Stimulated activated CD4-positive, alpha-beta T cell treated with anti-CD3 and anti-CD28 coated beads, Interleukin-15, amount 100 ng/mL, for 1 hour (primary cell): ENCODE measurements at places on chromosomes 2 and 18.

GRCh38 chr2:37676274-37676673, 4.8 kb upstream of the CDC42EP3 start:
- DNase-seq = no peak

GRCh38 chr2:76050196-76050595, 339.5 kb upstream of the GCFC2 start:
- DNase-seq = no peak

DNA sequence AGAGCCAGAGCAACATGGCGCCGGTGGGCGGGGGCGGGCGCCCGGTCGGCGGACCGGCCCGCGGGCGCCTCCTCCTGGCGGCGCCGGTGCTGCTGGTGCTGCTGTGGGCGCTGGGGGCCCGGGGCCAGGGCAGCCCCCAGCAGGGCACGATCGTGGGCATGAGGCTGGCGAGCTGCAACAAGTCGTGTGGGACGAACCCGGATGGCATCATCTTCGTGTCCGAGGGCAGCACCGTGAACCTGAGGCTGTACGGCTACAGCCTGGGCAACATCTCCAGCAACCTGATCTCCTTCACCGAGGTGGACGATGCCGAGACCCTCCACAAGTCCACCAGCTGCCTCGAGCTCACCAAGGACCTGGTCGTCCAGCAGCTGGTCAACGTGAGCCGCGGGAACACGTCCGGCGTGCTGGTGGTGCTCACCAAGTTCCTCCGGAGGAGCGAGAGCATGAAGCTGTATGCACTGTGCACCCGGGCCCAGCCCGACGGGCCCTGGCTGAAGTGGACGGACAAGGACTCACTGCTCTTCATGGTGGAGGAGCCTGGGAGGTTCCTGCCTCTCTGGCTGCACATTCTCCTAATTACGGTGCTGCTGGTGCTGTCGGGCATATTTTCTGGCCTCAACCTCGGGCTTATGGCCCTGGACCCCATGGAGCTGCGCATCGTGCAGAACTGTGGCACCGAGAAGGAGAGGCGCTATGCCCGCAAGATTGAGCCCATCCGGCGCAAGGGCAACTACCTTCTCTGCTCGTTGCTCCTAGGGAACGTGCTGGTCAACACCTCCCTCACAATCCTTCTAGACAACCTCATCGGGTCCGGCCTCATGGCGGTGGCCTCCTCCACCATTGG, 507 bp downstream of the CNNM4 start:
- DNase-seq = peak; percentile 69

- DNase-seq = no peak
Measured at GRCh38 chr18:35810520-35810919, 162.0 kb upstream of the RMP24 start.

DNA sequence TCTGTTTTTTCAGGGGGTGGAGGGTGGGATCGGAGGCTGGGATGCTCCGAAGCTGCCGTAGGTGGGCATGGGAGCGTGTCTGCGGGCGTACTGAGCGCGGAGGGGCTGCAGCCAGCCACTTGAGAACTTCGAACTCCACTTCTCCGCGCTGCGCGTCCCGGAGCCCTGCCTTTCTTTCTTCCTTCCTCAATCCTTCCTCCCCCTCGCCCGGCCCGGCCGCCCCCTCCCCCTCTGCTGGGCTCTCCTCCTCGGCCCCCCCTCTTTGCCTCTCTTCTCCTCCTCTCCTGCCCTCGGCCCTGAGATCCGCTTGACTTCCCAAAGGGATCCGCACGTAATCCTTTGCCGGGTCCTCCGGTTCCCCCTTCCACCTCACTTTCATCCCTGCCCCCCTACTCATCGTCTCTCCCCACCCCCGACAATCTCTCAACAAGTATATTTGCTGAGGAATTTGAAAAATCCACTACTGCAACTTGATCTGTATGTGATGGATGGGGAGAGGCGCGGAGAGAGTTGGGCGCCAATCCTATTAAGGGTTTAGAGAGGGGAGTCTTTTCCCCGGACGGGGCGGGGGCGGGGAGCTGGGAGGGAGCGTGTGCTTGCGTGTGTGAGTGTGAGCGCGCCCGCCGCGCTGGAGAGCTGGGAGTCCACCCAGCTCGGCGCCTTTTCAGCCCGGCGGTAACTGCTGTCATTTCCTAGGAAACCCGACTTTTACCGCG, 1.1 kb downstream of the GLI2 start:
- DNase-seq = no peak

DNA sequence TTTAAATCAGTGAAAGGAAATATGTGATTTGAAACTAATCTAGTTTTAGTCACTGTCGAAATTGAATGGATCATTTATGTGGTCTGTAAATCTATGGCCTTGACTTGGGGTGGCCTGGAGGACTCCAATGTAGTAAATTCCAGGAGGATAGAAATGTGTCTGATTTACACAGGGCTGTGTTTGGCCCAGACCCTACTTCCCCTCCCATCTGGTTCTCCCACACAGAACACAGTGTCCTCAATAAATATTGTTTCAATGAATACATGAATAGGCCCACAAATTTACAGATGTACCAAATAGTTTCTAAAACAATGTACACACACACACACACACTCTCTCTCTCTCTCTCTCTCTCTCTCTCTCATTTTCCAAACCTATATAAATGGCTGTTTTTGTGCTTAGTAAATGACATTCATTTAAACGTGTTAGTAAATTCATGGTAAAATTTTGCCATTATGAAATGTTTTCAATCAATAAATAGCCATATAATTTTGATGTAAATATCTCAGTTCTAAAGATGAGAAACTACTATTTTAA, 1.9 kb downstream of the CCDC68 start:
- no peak for DNase-seq

DNA sequence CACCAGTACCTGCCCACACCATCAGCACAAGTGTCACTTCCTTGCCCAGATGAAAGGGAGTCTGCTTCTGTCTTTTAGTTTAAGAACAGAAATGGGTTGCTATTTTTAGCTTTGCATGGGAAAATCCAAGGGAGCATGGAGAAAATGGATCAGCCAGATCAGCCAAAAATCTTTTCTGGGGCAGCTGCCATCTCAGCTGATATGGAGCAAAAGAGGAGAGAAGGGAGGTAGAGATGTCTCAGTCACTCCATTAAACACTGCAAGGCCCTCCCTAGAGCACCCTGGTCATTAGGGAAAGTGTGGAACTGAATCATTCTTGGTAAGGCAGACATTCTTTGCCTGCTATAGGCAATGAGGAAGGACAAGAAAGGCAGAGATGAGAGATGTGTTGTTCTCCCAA, 79.9 kb downstream of the CTAGE1 start:
- DNase-seq = no peak

- DNase-seq = no peak
Measured at GRCh38 chr2:104976603-104977120, 61.2 kb upstream of the MRPS9 start.

GRCh38 chr2:61141151-61141550, 20.8 kb upstream of the C2orf74 start:
- no peak for DNase-seq

- no peak for DNase-seq
Measured at GRCh38 chr2:31053929-31054782, 84.1 kb downstream of the GALNT14 start.

DNA sequence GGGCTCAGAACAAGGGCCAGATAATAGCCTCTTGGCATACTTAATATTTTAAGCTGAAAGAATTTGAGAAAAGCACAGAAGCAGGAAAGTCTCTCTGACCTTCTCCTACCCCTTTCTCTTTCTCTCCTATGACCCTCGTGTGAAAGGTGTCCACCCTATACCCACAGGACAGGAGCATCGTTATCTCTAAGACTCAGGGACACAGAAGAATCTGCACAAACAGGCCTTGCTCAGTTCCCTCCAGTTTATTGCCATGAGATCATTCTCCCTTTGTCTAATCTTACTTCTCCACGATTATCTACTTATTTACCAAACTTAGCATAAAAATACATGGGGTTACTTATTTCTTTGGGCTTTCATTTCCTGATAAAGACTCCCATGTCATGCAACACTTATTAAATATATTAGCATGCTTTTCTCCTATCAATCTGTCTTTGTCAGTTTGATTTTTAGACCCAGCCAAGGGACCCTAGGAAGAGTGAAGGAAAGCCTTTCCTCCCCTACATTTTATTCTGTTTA, 370.7 kb downstream of the DLGAP1 start:
- no peak for DNase-seq

DNA sequence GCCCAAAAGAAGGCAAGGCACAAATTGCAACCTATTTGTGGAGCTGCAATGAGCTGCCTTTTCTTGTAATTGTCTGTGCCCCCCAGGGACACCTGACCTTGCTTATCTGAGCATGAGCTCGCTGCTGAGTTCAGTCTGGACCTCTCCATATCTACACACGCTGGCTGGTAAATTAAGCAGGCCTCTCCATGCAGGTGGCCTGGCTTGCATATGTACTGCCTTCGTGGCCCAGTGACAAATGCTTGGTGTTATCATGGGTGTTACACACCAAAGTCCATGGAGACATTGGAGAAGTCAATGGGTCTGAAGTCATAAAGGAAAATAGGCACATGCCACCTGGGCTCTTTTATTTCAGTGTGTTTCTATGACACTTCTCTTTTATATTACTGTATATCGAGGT, 121.2 kb downstream of the IRS1 start:
- DNase-seq = no peak

- no peak for DNase-seq
Measured at GRCh38 chr2:224851811-224852210, 135.6 kb upstream of the CCDC195 start.

DNA sequence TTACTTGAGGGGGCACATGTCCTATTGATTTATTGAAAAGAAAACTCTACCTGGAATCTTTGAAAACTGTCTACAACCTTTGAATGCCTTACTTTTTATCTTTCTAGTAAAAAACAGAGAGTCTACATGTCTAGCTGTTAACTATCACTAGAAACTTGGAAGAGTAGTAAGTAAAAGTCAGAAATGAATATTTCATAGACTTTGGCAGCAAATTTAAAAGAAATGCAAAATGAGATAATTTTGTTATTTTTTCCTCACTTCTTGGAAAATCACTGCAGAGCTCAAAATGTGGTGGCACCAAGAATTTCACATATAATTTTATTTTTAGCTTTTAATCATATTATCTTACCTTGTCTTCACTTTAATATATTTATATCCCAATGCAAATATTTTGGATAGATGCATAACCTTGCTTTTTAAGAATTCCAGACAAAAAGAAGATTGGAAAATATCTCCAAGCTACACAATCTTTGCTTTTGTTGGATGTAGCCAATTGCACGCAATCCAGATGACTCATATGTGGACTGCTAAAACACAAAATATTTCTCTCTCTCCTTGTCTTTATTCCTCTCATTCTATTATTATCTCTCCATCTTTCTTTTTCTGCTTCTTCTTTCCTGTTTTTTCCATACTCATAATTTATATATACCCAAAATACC, 92.2 kb upstream of the DSEL start:
- DNase-seq = no peak

GRCh38 chr2:208608122-208608835, 201.7 kb downstream of the PTH2R start:
- no peak for DNase-seq

GRCh38 chr2:128876986-128877983, 558.6 kb upstream of the HS6ST1 start:
- no peak for DNase-seq

GRCh38 chr18:1806884-1807615, 764.3 kb downstream of the METTL4 start:
- DNase-seq = no peak
